ENCODE measurements at places on chromosomes 5 and 9.

DNA sequence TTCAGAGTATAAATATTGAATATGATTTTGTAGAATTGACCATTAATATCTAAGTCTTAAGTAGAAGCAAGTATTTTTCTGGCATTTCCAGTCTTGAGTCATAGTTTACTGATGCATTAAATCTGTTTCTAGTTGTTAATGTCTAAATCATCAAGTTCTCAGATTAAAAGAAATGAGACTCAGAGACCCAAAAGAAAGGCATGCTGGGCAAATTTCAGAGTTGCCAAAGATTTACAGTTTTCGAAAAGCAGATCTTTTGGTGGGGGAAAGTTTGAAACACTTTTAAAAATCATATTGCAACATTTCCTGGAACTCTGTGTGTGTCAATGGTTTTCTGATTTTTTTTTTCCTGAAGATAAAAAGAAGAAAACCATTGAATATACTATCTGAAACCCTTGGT lies 60.9 kb downstream of the ANKRD55 start:
- no peak for DNase-seq

DNA sequence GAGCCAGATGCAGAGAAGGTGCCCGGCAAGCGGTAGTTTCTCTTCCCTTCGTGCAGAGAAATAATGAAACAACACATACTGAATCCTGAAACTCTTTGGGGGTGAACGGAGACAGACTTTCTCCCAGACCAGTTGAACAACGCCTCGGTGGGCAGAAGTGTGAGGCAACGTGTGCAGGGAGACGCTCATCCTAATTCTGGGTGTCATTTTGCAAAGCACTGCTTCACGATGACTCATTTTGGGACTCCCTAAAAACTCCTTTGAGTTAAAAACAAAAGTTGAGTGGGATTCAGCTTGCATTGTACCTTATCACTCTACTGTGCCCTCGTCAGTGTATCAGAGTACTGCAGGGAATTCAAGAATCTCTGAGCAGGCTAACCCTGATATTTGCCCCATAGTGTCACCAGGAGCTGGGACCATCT lies 3.5 kb upstream of the NEK6 start:
- no peak for DNase-seq

DNA sequence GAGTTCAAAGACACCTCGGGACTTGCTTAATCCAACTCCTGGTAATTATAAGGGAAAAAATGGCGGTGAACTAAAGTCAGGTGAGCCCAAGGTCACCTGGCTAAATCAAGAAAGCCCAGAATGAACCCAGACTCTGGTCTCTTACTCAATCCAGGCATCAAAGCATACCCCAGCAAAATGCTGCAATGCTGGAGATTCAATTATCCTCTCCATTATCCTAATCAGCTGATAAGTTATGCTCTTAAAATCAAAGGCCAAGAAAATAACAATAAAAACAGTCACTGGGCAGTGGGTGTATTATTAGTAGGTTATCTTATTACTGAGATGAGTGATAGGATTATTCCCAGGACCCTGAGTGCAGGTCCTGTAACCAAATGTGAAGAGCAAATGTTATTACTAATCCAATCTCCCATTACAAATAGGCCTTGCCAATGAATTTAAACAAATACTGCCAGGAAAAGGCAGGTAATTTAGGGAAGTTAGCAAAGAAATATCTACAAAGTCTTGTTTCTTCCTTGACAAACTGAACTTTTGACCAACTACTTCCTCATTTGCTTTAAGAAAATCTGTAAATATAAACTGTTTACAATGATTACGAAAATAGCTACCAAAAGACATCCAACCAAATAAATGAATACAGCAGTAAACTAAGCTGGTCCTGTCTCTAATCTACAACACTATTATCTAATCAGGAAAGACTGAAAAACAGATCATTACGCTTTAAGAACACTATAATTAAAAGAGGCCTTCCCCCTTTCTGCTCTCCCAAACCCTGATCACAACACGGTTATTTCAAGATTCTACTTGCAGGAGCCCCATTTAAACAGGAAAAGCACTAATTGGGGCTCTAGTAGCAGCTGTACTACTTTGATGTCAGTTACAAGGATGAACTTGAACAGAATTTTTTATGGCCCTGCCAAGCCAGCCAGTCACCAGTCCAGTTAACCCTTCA lies 103.2 kb downstream of the MED27 start:
- no peak for DNase-seq

- no peak for DNase-seq
These were observed 122.9 kb downstream of the HINT1 start for GRCh38 chr5:131042021-131042789.

DNA sequence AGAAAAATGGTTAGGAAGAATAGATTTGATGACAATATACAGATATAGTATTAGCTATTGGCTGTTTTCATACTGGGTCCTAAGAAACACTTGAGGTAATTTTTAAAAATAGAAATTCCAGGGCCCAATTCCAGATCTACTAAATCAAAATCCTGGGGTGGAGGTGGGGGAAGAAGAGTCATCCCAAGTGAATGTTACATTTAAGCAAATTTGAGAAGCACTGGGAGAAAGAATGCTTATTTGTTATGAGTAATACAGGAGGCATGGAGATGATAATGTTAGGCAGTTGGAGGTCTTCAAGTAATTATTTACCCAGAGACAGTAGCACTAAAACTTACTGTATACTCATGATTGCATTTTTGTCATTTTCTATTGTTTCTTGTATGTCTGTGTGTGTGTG lies 93.0 kb upstream of the DAB2 start:
- no peak for DNase-seq

DNA sequence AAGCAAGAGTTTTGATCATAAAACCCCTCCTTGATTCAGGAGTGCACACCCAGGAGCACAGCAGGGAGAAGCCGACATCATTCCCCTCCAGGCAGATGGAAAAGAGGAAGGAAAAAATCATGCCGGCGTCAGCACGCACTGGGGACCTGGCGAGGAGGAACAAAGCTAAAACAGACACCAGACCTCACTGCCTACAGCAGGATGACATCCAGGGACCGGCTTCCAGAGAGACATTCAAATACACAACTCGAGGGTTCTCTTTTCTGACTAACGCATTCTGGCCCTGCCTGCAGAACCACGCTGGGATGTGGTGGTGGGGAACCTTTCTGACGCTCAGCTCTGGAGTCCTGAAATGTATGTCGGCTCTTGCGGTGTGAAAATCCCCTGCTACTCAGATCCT lies 2.7 kb downstream of the UBAC1 start:
- no peak for DNase-seq

DNA sequence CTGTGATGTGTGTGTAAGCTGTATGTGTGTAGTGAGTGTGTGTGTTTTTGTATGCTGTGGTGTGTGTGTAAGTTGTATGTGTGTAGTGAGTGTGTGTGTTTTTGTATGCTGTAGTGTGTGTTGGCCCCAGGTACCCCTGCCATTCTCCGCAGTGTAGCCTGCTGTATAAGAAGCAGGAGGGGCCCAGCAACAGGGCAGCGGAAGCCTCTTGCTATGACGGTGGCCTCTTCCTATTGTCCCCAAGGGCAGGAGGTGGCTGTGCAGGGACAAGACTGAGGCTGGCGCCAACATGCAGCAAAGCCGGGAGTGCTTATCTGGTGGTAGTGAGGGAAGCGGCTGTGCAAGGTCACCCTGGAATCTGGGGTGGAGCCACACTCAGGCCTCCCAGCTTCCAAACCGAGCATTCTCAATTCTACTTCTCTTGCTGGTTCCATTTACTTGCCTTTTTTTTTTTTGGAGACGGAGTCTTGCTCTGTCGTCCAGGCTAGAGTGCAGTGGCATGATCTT lies 5.1 kb downstream of the SPAAR start:
- DNase-seq: no peak

DNA sequence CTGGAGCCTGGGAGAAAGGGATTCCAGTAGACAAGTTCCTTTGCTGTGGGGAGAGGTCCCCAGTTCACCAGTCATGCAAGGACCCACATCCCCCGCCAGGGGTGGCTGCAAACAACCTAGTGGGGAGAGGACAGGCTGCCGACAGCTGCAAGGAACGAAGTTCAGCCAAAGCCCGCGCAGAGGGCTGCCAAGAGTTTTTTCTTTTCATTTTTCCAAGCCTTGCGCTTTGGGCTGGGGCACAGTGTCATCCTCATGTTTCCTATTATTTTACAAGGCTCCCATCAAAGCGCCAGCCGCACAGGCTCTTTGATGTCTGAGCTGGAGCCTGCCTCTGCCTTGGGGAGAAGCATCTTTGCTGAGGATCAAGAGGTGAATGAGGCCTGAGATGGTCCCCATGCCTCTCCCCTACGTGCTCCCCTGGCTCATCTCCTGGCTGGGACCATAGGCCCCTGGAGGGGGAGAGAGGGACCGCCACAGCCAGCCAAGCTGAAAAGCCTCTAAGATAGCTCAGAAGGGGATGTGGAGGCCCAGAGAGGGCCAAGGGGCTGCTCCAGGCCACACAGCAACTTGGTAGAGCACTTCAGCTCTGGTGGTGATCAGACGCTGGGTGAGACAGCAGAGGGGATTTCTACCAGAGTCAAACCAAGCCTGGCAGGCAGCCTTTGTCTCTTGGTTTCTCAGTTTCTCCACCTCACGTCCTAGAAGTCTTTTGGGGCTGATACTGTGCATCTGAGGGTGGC lies 50.4 kb upstream of the SYNPO start:
- no peak for DNase-seq

DNA sequence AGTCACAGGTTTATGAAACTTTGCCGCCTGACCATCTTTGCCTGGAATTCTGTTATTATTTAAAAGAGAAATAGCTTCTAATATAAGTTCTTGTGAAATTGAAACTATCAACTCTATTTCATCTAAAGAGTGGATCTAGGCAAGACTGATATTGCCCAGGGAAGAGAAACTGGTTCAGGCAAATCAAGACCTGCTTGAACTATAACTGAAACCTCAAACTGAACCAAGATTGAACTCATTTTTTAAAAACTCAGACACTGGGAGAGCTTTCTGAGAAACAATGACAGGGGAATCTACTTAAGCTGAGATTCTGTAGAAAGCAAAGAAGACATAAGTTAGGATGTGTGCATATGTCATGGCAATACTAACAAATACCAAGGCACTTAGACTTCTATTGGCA lies 815.8 kb downstream of the BRINP1 start:
- no peak for DNase-seq

DNA sequence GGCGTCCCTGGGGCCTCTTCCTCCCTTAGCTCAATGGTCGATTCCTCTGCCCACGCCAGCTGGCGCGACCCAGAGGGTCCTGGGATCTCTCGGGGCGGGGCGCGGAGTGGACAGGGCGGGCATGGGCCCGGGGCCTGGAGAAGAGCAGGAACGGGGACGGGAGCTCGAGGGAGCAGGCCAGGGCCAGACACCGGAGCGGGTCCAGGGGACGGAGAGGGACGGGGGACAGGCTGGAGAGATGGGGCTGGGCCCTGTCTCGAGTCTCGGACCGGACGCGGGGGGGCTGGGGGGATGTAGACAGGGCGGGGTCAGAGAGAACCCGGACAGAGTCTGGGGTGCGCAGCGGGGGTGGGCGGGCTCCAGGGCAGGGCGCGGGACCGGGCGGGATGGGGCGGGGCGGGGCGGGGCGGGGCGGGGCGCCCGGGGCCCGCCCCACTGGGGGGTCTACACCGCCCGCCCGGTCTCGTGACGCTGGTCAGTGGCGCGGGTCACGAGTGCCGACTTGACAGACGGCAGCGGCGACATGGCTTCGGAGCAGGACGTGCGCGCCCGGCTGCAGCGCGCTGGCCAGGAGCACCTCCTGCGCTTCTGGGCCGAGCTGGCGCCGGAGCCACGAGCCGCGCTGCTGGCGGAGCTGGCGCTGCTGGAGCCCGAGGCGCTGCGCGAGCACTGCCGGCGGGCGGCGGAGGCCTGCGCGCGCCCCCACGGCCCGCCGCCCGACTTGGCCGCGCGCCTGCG lies at the start of gene UAP1L1:
Gene UAP1L1 (plus strand): TSS at position 508 of the 738 bp plus-strand sequence. CDS start 16 bp downstream, at position 524.
- DNase-seq: peak; percentile 48

- DNase-seq: no peak
These were observed 687 bp upstream of the RPS23 start for GRCh38 chr5:82278711-82279370.

GRCh38 chr5:148683651-148684050 lies 29.3 kb upstream of the HTR4 start:
- DNase-seq: no peak

DNA sequence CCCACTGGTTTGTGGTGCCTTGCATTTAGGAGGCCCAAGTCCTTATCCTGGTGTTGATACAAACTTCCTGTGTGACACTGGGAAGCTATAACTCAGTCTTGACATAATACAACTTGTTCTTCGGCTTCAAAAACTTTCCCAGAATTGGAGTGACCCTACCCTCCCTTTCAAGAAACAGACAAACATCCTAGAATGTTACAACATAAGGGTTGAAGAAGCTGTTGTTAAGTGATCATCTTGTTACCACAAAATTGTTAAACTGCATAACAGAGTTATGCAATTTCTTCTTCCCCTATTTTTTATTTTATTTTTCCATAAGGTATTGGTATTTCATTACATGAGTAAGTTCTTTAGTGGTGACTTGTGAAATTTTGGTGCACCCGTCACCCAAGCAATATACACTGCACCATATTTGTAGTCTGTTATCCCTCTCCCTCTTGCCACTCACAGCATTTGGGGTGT lies 21.3 kb downstream of the TLR4 start:
- no peak for DNase-seq

- DNase-seq: no peak
These were observed 29.5 kb downstream of the GOLPH3 start for GRCh38 chr5:32144378-32145207.

DNA sequence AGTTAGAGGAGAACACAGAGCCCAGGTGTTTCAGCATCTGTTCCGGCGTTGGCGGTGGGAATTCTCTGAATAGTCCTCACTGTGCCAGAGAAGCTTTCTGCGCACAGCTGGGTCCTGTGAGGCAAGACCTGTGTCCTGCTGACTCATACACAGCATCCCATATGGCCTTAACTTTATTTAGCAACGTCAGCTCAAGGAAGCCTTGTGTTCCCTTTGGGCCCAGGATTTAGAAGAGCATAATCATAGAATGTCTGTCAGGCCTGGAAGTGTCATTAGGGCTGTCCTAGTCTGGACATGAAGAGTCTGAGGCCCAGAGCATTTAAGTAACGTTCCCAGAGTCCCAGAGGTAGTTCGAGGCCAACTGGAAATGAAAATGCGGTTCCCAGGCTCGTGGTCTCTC lies 188.6 kb upstream of the DMRT1 start:
- no peak for DNase-seq

- no peak for DNase-seq
These were observed 37.3 kb upstream of the PRDM12 start for GRCh38 chr9:130627051-130627450.

Data from COR-L47 (cell line).